Stimulated activated CD8-positive, alpha-beta memory T cell treated with anti-CD3 and anti-CD28 coated beads, Interleukin-4, amount 100 ng/mL, for 48 hours (primary cell): ENCODE measurements at places on chromosomes 2 and 18.

DNA sequence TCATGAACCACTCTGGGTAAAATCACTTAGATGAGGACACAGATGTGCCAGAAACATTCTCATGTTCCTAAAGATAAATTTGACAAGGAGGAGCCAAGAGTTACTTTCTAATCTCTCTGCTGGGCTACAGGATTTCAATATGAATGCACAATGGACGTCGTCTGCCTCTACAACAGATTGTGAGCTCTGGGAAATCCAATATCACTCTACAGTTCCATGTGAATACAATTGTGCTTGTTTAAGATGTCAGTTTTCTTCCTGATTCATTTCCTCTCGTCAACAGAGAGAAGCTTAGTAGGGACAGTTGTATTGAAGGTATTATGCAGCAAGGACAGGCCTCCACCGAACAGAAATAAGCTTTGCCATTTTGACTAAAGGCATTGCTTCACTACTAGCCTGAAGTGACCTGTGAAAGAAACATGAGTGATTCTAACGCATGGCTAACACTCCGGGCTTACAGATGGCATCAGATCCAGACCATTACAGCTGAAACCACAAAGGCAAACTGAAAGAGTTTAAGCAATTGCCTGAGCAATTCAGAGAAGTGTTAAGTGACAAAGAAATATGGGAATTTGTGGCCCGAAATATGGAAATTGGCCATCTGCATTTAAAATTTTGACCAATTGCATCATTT, 1591.5 kb downstream of the LRP1B start:
- DNase-seq = no peak

GRCh38 chr2:9968553-9969497, 17.3 kb downstream of the GRHL1 start:
- DNase-seq = no peak

GRCh38 chr18:54766634-54767033, 61.6 kb upstream of the RAB27B start:
- DNase-seq = no peak

GRCh38 chr18:13584825-13585224, 141.5 kb downstream of the FAM210A start:
- no peak for DNase-seq

GRCh38 chr2:172957734-172958133, 117.9 kb upstream of the MAP3K20 start:
- no peak for DNase-seq

DNA sequence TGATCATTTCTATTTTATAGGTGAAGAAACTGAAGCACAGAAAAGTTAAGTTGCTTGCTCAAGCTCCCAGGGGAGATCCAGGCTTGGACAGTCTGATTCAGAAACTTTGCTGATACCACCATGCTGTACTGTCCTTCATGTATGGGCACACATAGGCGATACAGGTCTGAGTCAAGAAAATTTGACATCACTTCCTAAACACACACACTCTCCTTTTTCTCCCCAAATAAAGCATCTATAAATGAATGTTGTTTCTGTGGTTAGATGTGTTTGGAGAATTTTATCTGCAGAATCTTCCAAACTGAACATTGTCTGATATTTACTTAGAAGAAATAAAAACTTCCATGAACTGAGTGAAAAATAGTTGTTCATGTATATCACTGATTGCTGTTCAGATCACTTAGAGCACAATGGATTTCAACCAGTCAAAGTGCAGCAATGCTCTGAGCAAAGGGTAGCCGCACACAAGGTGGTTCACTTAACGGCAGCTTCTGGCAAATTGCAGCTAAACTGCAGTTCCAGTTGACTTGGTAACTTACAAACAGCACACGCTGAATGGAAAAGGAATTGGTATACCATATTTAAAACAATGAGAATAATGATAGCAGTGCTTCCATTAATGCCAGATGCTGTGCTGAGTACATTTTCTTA, 10.0 kb upstream of the AGFG1 start:
- DNase-seq = no peak

DNA sequence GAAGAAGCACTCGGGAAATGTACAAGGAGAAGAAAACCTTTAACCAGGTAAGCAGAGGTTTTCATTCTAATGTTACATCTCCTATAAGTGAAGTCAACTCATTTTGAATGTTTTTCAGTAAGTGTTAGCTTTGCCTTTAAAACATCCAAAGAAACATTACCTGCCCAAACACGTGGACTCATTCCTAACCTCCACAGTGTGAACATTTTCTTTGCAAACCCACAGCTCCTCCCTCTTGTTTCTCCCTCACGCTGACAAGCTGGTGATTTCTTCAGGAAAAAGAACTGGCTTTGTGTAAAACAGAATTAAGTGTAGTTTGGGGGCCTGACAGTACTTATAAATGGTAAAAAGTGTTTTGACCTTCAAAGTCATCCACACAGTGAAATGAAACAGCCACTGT, 72.5 kb downstream of the MTCL1 start:
- DNase-seq = no peak

DNA sequence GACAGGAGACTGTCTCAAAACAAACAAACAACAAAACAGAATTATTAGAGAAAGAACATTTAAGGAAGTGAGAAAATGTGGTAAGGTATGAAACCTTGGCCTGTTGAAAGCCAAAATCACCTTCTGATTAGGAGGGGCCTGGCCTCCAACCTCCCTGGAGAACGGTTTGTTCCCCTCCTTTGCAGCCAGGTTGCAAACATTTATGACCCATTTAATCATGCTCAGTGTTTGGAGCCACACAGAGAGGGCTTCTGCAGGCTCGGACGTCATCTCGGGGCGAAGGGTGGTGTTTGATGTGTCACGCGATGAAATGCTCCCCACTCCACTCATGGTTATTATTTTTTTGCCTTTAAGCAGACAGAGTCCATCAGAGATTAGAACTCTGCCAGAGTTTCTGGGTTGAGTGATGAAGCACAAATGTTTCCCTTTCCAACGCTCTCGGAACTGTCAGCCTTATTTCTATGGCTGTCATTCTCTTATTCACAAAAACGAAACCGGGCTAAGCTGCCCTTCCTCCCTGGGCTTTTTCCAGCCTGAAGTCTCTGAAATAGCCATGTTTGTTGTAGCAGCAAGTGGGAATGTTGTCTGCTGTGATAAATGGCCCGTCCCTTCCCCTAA, 33.6 kb upstream of the ROCK2 start:
- DNase-seq = no peak
